ENCODE measurements at places on chromosomes 12 and 14.

- DNase-seq, result no peak
Observed at GRCh38 chr14:100901391-100902183, 1.9 kb downstream of the RTL1 start.

GRCh38 chr14:43360239-43360638 lies 1146.8 kb downstream of the FSCB start:
- no peak for DNase-seq

DNA sequence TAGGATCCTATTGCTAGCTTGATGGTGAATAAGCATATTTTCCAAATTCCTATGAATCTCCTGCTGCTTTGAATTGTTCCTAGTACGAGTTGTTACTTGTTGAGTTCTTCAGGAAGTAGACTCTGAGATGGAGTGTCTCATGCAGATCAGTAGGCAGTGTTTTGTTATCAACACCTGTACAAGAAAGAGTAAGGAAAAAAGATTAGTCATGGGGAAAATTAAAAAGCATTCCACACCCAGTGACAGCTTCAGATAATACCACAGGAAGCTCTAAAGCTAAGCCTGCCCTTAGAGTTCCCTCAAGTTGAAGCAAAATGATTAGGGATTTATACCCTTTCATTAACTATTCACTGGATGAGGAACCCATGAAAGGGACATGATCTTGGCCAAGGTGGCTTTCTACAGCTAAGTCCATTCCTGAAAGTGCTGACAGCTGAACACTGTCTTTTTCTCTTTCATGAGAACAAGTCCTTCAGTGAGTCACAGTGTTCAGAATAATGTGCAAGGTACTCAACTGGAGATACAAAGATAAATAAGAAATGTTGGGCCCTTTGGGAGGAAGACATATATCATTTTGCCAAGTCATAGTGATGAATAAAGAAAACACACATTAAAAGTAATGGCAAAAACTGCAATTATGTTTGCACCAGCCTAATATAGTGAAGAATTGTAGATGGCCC lies 49.1 kb downstream of the CCER1 start:
- peak; percentile 27 for DNase-seq

- no peak for DNase-seq
Observed at GRCh38 chr12:91219919-91220318, 37.3 kb upstream of the DCN start.

GRCh38 chr12:117101953-117102799 lies 3.0 kb upstream of the TESC start:
- no peak for DNase-seq

GRCh38 chr12:64028541-64028940 lies 184.0 kb downstream of the SRGAP1 start:
- no peak for DNase-seq

- no peak for DNase-seq
Observed at GRCh38 chr12:4820971-4821370, 88.7 kb upstream of the KCNA1 start.

DNA sequence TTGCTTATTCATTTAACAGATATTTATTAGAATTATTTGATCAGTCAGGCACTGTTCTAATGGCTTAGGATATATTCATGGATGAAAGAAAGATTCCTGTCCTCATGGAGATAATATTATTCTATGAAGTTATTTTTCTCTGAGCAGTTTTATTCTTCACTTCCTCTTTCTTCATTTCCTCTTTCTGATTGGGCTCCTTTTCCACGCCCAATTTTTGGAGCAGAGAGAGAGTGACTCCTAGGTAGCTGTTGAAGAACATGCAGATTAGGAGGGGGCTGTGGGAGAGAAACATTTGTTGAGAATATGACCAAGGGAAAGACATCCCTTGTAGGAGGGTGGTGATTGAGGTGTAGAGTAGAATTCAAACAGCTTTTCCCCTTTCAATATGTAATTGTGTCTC lies 6.0 kb upstream of the YARS2 start:
- no peak for DNase-seq

Data from astrocyte of the spinal cord (primary cell).